Muscle of arm (tissue), 14 donors: ENCODE measurements at places on chromosomes 16 and 17. TPM values are rescaled to one million over a fixed set of nuclear protein-coding genes. Genes with fewer than 3 reads are reported as not detected.

LRRC37A gene
- 3.3 TPM for polyA plus RNA-seq

HOXB8 gene
- 0.70 TPM for polyA plus RNA-seq

RABEP1 gene
- polyA plus RNA-seq = 64.0 TPM

C16orf78 gene
- polyA plus RNA-seq = not detected

DNA sequence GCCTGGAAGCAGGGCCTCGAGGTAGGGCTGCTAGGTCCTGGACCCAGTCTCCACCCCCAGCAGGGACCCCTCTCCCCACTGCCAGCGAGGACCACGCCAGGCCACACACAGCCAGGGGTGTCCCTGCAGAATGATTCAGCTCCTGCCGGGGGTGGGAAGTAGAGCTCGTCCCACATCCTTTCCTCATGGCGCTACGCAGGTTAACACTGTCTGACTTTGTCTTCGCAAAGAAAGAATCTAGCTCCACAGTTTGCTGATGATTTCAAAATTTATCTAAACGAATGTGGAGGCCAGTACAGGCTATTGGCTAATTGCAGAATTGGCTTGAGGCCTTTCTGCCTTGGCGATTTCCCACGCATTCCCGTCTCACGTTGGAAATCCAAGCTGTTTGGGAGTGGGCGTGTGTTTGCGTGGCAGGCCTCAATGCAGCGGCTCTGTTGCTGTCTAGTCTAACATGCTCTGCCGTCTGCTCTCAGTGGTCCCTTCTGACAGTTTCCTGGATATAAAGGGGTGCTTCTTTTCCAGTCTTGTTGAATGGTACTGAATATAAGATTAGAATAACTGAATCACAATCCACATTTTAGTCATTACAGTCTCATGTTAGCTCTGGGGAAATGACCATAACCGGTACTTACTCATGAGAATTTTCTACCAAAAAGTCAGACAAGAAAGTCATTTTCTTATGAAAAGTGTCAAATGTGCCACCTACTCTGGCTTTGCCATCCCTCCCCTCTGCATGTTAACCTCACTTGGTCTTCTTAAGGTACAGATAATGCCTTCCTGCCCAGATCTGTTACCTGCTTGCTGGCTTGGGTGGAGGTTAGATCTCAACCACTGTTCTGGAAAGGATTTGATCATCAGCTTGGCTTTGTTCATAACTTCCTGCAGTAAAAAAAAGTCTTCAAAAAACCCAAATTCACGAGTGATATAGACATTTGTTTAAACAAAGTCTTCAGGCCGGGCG lies 252.4 kb downstream of the NTN1 start:
- peak; percentile 62 for DNase-seq

- DNase-seq = no peak
Observed at GRCh38 chr16:23128056-23128455, 21.2 kb downstream of the USP31 start.

- DNase-seq = no peak
Observed at GRCh38 chr16:11234884-11235702, 20.9 kb downstream of the SOCS1 start.

- DNase-seq = peak; percentile 60
Observed at GRCh38 chr17:9432134-9432885, 143.3 kb downstream of the STX8 start.

DNA sequence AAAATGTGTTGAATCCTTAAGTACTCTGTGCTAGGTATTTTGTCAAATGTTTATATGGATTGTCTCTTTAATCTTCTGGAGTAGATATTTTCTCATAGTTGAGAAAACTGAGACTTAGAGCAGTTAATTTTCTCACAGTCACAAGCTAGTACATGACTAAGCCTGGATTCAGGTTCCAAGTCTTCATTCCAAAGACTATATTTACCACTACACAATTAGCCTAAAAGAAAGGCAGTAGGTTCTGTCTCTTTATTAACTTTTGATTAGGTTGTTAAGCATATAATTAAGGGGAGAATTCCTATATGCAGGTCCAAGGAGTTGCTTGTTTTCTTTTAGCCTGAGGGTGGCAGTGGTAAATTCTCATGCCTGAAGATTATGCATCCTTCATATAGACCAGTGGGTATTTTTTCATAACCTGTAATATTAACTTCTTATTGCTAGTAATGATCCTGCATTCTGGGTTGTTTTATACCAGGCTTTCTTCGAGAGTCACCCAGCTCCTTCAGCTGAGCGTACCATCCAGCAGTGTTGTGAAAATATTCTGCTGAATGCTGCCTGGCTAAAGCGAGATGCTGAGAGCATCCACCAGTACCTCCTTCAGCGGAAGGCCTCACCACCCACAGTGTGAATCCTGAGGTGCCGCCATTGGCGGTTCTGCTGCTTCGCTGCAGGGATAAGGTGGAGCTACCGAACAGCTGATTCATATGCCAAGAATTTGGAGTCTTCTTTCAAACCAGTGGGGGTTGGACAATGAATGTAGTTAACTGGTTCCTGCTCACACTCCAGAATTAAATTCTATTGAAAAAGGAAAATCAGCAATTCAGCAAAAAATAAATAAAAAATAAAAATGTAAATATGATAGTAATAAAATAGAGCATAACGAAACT lies 28.2 kb upstream of the KPNB1 start:
- no peak for DNase-seq

- no peak for DNase-seq
Observed at GRCh38 chr17:53765609-53766008, 57.1 kb upstream of the KIF2B start.

GRCh38 chr17:41754066-41754465 lies 19.6 kb upstream of the HAP1 start:
- no peak for DNase-seq

DNA sequence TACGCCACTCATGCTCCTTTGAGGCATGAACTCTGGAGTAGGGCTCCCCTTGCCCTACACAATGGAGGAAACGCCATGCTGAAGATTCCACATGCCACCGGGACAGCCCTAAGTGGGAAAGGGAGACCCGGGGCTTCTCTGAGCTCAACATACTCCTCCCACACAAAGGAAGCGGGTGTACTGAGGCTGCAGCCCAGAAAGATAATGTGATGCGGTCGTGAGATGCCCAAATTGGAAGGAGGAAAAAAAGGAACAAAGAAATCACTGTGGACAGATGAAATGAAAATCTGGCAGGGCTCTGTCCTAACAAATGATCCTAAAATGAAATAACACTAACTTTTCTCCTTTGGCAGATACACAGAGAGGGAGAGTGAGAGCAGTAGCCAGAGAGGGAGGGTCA lies 182.1 kb downstream of the ZFHX3 start:
- DNase-seq = no peak

GRCh38 chr17:75844530-75845057 lies 390 bp upstream of the UNC13D start:
- DNase-seq = no peak
